ENCODE measurements at places on chromosomes 13 and 19.

DNA sequence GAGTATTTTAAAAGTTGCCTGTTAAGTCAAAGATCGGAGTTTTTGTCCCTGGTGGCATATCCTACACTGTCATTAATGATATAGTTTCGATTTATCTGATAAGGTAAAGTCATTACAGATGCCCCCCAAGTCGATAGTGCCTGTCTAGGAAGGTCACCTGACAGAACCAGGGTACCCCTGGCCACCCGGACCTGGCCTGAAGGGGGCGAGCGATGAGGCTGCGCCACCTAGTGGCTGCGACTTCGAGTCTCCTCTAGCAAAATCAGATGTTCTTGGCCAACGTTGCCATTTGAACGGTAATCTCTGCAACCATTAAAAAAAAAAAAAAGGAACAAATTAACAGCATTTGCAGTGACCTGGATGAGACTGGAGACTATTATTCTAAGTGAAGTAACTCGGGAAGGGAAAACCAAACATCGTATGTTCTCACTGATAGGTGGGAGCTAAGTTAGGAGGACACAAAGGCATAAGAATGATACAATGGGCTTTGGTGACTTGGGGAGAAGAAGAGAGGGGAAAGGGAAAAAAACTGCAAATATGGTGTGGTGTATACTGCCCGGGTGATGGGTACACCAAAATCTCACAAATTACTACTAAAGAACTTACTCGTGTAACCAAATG is 565.1 kb downstream of the LIG4 start:
- no peak for DNase-seq

DNA sequence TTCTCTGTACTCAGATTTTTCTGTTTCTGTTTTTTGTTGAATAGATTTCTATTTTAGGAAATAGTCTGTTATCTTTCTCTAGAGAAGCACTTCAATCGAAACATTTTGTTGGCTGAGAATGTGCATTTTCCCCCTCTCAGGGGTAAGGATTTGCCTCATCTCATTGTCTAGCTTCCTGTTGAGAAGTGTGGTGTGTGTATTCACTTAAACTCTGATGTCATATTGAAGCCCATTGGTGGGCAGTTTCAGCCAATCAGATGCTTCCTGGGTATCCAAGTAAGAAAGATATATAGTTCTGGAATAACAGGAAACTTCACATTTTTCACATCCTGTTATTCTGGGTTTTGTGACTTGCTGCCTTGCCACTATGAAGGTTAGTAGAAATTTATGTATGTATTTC is 87.6 kb downstream of the ARHGEF7 start:
- DNase-seq = no peak

DNA sequence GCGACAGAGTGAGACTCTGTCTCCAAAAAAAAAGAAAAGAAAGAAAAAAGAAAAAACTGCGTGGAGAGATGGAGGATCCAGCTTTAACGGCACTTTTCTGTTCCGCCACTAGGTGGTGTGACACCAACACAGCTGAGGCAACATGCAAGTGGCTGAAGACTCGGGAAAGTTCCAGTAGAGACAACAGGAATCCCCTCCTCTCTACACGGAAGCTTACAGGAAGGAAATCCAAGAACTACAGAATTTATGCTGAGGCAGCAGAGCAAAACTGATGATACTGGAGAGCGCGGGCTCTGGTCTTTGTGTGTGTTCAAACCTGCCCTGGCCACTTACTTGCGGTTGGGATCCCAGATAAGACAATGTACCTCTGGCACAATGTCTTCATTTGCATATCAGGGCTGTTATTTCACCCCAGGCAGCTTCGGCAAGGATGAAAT is 9.9 kb downstream of the RANBP3 start:
- no peak for DNase-seq

- no peak for DNase-seq
Observed at GRCh38 chr13:38045278-38046048, 175.9 kb upstream of the TRPC4 start.

- DNase-seq = no peak
Observed at GRCh38 chr19:56261145-56261544, 11.4 kb upstream of the EDDM13 start.

DNA sequence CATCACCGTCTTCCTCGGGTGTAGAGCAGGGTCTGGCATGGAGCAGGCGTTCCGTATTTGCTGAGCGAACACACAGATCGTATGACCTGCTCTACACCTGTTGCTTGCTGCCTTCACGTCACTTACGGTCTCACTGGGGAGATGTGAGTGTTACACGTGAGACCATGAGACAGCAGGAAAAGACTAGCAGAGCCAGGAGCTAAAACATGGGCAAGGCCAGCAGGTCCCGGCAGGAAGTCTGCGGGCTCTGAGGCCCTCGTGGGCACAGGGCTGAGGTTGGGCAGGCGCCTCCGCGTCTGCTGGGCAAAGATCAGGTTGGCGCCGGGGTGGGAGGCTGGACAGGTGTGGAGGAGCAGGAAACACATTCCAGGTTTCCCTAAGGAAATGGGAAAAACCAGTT is 19.7 kb upstream of the GTF3A start:
- no peak for DNase-seq

DNA sequence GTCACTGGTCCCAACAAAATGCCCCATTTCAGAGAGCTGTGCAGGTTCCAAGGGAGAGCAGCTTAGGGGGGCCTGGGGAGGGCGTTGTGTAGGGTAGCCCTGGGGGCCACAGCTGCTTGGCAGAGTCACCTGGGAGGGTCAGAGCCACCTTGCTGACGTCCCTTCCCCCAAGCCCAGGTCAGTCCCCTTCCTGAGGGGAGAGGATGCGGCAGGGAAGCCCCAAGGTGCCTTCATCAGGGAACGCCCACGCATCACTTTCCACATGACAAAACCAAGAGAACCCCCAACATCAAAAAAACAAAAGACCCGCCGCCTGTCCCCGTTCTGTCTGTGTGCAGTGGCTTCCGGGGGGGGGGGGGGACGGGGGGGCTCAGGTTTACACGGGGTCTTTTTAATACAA is 5.3 kb upstream of the UQCR11 start:
- DNase-seq = no peak

- DNase-seq = no peak
Observed at GRCh38 chr19:11338121-11338520, 1.3 kb downstream of the RAB3D start.

DNA sequence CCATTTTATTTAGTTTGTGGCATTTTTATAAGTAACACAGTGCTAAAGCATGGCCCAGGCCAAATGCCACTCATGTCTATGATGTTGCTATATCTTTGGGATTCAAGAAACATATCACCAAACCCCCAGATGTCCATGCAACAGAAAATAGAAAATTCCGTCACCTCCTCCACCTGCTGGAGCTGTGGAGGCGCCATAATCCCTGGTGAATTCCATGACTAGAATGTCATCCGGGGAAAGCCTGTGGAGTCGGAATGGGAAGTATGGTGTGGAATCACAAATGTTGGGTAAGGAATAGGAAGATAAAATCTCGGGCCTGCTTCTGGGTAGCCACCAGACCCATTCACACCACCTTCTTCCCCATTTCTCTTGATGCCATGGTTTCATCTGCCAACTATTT is 51.7 kb upstream of the RAP2A start:
- DNase-seq = no peak

GRCh38 chr13:65872448-65872847 is 1357.7 kb downstream of the PCDH9 start:
- no peak for DNase-seq

GRCh38 chr13:60583196-60583888 is 186.3 kb downstream of the TDRD3 start:
- no peak for DNase-seq

DNA sequence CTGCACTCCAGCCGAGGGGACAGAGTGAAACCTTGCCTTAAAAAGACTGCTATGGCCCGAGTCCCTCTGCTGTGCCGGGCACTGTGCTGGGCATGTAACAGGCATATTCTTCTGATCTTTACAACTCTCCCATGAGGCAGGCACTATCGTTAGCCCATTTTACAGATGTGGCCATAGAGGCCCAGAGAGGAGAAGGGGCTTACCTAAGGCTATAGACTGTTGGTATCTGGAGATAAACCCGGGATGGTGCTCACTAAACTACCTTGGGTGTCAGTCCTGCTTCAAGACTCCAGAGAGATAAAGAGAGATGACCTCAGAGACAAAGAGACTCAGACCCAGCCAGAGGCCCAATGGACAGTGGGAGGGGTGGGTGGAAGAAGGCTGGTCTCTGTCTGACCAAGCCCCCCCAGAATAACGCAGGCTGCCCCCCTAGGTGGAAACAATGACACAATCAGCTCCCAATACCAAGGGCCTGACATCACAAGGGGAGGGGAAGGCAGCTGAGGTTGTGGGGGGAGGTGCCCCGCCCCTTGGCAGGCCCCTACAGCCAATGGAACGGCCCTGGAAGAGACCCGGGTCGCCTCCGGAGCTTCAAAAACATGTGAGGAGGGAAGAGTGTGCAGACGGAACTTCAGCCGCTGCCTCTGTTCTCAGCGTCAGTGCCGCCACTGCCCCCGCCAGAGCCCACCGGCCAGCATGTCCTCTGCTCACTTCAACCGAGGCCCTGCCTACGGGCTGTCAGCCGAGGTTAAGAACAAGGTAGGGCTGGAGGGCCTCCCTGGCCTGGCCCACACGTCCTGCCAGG is at the start of gene CNN1:
CNN1 (plus strand) TSS at position 620 of the 805 bp plus-strand sequence; CDS start at position 697, 77 bp downstream.
- DNase-seq = no peak

DNA sequence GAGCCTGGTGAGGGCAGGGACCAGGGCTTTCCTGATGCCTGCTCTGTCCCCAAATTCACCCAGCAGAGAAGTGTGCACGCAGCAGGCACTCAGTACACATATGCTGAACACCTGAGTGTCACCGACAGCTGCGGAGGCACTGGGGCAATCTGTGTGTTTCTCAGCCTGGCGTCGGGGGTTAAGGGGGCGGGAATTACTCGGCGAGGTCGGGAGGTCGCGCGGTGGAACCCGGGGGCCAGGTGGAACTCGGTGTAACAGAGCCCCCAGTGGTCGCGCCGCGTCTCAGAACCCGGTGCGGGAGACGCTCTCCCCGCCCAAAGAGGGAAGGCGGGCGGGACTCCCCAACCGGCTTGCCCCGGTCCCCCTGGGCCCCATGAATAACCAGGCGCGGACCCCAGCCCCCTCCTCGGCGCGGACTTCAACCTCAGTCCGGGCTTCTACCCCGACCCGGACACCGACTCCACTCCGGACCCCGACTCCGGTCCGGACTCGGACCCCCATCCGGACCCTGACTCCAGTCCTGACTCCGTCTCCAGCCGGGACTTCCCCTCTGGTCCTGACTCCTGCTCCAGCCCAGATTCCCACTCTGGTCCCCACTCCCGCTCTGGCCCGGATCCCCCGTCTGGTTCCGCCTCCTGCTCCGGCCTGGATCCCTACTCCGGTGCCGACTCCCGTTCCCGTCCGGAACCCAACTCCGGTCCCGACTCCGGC is at the start of gene SELENOV:
SELENOV (plus strand) TSS at position 300 of the 711 bp plus-strand sequence; CDS start at position 374, 74 bp downstream.
- DNase-seq = no peak

GRCh38 chr19:13055213-13056051 is 47.2 kb downstream of the LYL1 start:
- no peak for DNase-seq

- DNase-seq = no peak
Observed at GRCh38 chr13:114134111-114134943, 1.9 kb upstream of the RASA3 start.

DNA sequence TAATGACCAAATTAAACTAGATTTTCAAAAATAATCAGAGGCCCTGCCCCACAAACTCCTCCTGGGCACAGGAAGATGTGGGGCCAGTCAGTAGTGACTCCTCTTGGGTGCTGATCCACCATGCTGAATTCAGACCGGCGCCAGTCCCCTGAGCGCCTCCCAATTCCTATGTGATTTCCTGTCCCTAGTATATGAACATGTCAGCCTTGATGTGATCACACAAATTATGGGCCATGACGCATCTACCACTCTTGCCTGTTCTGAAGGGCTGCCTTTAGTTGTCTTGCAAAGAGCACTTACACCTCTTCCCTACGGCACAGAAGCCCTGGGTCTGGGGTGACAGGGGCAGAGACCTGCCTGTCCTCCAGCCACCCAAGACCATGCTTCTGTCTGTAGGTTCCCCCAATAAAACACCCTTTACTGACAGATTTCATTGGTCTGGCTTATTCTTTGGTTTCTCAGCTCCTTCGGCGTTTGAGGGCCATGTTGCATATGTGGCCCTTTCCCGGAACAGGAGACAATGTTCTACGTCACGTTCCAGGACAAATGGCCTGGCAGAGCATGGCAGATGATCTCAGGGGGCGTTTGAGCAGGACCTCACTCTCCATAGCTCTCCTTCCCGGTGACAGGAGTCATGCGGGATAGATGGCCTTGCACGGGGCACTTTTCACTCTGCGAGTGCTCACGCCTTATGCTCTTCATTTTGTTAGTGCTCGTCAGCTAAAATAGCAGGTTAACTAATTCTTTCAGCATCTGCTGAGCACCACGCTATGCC is 5.6 kb upstream of the ATP11A start:
- DNase-seq = no peak

DNA sequence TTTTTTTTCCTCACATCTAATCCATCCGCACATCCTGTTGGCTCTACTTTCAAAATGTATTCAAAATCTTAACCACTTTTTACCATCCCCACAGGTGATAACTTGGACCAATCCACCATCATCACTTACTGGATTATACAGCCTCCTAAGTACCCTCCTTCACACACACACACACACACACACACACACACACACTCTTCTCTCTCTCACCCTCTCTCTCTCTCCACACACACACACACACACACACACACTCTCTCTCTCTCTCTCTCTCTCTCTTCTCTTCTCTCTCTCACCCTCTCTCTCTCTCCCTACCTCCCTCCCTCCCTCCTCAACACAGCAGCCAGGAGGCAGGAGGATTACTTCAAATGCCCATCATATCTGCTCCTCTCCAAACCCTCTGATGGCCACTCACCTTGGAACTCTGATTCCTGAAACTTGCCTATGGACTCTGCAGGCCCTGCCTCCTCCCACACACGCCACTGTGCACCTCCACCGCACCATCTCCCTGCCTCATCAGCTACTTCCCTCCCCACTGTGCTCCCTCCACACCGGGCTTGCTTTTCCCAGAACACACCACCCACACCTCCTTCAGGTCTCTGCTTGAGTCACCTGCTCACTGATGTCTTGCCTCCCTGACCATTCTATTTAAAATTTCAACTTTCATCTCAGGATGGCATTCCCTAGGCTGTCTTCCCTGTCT is 39.7 kb downstream of the RCBTB2 start:
- no peak for DNase-seq

DNA sequence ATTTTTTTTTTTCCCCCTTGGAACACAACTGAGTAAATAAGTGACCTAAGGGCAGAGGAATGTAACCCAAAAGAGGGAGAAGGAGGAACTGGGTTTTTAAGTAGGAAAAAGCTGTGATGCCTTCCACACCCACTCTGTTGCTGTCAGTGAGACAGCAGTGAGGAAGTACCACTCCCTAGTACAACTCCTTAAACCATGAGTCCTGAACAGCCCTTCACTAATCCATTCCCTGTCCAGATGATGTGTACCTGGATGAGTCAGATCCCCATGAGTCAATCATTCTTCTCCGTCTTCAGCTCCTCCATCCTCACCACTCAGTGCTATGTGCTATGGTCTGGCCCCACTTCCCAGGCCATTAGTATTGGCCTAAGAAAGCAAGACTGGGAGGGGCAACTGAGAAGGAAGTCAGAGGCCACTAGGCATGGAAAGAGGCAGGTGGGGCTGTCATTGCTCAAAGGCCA is 12.9 kb upstream of the CXCL17 start:
- no peak for DNase-seq
